ENCODE measurements at places on chromosomes 5 and 9. TPM values are rescaled to one million over a fixed set of nuclear protein-coding genes. Genes with fewer than 3 reads are reported as not detected.

Gene CTXN3
- not detected for total RNA-seq

Gene C9orf50
- not detected for total RNA-seq

Gene KIF24
- 8.7 TPM for total RNA-seq

Gene FRMD3
- total RNA-seq: 0.59 TPM

Gene HSPB3
- total RNA-seq: not detected

Gene ZDHHC11B
- not detected for total RNA-seq

Gene SLC22A4
- 2.5 TPM for total RNA-seq

Gene WNT8A
- total RNA-seq: not detected

Gene EIF4E1B
- total RNA-seq: not detected

Gene MORN5
- not detected for total RNA-seq

Gene ASS1
- total RNA-seq: not detected

Gene KCNN2
- total RNA-seq: not detected

Gene NPR2
- 5.0 TPM for total RNA-seq

Gene HEMGN
- not detected for total RNA-seq

Gene LRRTM2
- total RNA-seq: 0.73 TPM

Gene FIBCD1
- not detected for total RNA-seq

Gene ITK
- total RNA-seq: 153 TPM

Gene CDX1
- not detected for total RNA-seq

Gene PTGDS
- total RNA-seq: 1.7 TPM

Gene EPB41L4B
- not detected for total RNA-seq

Gene LAMC3
- not detected for total RNA-seq

Gene GPR151
- total RNA-seq: not detected

Gene MINAR2
- total RNA-seq: not detected

Gene ISCA1
- total RNA-seq: 20.9 TPM

Gene ACSL6
- 0.67 TPM for total RNA-seq

Gene IL13
- total RNA-seq: 19.6 TPM

Gene ASPN
- total RNA-seq: not detected

Gene SOX30
- total RNA-seq: not detected

Gene CCNO
- not detected for total RNA-seq

Gene FBP2
- total RNA-seq: not detected

Gene TMEM174
- not detected for total RNA-seq

Gene CTSV
- total RNA-seq: not detected

Gene TIMD4
- total RNA-seq: 8.6 TPM

Gene NOTCH1
- 85.0 TPM for total RNA-seq

Gene CANX
- total RNA-seq: 633 TPM

Gene CSF2
- 125 TPM for total RNA-seq

Gene PCDHGA12
- total RNA-seq: 1.4 TPM

Gene OBP2B
- not detected for total RNA-seq

Gene CYLC2
- total RNA-seq: not detected

Gene SPZ1
- not detected for total RNA-seq

Gene PSMB7
- total RNA-seq: 147 TPM

Gene C9orf153
- not detected for total RNA-seq

Gene ANXA2R
- total RNA-seq: 4.8 TPM

Measured in natural killer cell treated with Interleukin-12 subunit alpha and Interleukin-12 subunit beta and Interleukin-15 and Interleukin-18, amount 100 ng/mL, for 72 hours (primary cell).